ENCODE measurements at places on chromosomes 5 and 9. TPM values are rescaled to one million over a fixed set of nuclear protein-coding genes. Genes with fewer than 3 reads are reported as not detected.

- H3K36me3 ChIP-seq: peaks cover 36% of the 10 kb centered on the region
- H3K4me3 ChIP-seq: no peak overlapping the region
- H3K27ac ChIP-seq: no peak overlapping the region
- no peak for DNase-seq
- H3K4me1 ChIP-seq: no peaks in the 10 kb centered on the region
- no peaks in the 10 kb centered on the region for H3K27me3 ChIP-seq
Measured at GRCh38 chr5:112784726-112785125, 47.0 kb downstream of the APC start.

DNA sequence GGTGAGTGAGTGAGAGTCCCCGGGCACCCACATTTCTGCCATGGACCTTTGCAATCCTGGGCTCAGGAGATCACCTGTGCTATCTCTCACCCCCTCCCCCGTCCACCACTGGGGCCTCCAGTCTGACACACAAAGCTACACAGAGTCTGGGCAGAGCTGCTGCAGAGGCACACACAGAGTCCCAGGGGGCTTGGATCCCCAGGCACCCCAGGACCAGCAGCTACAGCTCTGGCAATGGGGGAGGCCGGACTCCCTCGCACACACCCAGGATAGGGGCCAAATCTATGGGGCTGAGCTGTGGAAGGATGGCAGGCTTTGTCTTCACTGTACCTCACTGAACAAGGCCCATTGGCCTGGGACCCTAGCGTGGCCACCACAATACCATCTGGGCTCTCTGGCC is 328.8 kb downstream of the MAN2A1 start:
- H3K36me3 ChIP-seq: no peaks in the 10 kb centered on the region
- no peak overlapping the region for H3K27ac ChIP-seq
- no peak overlapping the region for H3K4me3 ChIP-seq
- H3K4me1 ChIP-seq: no peaks in the 10 kb centered on the region
- DNase-seq: no peak
- no peaks in the 10 kb centered on the region for H3K27me3 ChIP-seq

DNA sequence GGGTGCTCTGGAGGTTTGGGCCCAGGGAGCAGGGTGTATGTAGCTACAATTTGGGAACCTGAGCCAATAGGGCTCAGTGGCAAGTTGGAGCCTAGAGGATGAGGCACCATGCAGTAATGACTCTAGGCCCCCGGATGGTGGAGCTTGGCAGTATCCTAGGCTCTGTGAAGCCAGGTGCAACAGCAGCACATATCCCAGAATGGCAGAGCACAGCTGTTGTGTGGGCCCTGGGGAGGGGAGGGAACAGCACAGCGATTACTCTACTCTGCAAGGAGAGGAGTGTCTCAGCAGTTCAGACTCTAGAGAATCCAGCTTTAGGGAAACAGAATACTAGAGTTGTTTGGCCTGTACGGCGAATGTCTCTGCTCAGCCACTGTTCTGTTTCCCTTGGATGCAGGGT is 56.1 kb downstream of the LRRTM2 start:
- H3K4me1 ChIP-seq: peaks cover 17% of the 10 kb centered on the region
- no peak overlapping the region for H3K4me3 ChIP-seq
- H3K27ac ChIP-seq: no peak overlapping the region
- no peaks in the 10 kb centered on the region for H3K27me3 ChIP-seq
- DNase-seq: no peak

DNA sequence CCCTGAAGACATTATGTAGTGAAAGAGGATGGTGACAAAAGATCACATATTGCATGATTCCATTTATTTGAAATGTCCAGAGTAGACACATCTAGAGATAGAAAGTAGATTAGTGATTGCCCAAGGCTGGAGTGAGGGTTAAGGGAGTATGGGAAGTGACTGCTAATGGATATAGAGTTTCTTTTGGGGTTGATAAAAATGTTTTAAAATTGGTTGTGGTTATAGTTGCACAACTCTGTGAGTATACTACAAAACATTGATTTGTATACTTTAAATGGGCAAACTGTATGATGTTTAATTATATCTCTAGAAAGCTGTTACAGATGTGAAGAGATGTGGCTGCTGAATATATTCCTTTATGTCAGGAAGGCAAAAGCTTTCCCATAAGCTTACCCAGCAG is 202.8 kb downstream of the CCDC171 start:
- H3K27me3 ChIP-seq: no peaks in the 10 kb centered on the region
- H3K36me3 ChIP-seq: no peaks in the 10 kb centered on the region
- no peak overlapping the region for H3K27ac ChIP-seq
- no peak for DNase-seq
- H3K4me3 ChIP-seq: no peak overlapping the region

- no peaks in the 10 kb centered on the region for H3K36me3 ChIP-seq
- H3K4me1 ChIP-seq: peaks cover 10% of the 10 kb centered on the region
- DNase-seq: no peak
- no peaks in the 10 kb centered on the region for H3K27me3 ChIP-seq
- no peak overlapping the region for H3K27ac ChIP-seq
Measured at GRCh38 chr5:95163079-95163478, 121.8 kb downstream of the MCTP1 start.

GRCh38 chr5:160259341-160259740 is 30.0 kb downstream of the FABP6 start:
- peaks cover 13% of the 10 kb centered on the region for H3K36me3 ChIP-seq
- H3K4me3 ChIP-seq: no peak overlapping the region
- H3K27me3 ChIP-seq: no peaks in the 10 kb centered on the region
- peaks cover 16% of the 10 kb centered on the region for H3K4me1 ChIP-seq

DNA sequence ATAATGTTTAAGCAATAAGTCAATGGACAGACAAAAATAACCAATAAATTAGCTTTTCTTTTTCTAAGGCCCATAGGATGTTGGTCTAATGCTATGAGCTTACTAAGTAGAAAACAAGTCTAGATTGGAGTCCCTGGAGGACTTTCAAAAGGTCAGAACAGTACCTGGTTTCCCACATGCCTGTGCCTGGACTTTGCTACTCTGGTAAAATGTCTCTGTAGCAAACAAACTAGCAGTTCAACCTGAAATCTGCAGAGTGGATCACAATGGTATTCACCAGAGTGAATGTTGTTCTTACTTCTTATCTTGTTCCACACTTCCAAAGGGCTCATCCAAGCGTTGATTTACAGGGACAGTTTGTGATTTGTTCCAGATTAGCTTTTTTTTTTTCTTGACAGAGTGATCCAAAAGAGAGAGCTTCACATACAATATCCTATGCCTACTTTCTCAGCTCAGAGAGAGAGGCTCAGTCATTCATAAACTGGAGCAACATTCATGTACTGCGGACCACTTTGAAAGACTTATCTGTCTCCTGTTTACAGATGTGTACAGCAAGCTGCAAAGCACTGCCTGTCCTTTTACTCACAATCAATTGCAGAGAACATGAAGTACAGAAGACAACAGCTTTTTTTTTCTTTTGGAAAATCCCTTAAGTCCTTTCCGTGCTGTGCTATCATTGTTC is 466.1 kb downstream of the SPATA31D1 start:
- no peaks in the 10 kb centered on the region for H3K4me1 ChIP-seq
- no peak overlapping the region for H3K27ac ChIP-seq
- H3K36me3 ChIP-seq: no peaks in the 10 kb centered on the region
- no peaks in the 10 kb centered on the region for H3K27me3 ChIP-seq
- H3K4me3 ChIP-seq: no peak overlapping the region

DNA sequence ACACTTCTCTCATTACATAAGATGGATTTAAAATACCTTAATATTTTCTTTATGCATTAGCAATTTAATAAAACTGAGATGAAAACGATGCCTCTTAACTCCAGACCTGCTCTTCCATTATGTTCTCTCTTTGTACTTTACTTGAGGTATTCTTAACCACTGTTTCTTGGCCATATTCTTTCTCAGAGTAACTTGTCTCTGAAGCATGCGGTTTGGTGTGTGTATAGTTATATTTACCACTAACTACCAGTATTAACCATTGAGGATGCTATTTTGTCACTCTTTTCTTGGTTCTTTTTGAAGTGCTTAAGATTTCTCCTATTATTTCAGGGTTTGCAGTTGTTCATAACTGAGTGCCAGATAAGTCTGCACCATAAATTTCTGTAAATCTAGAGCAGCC is 17.9 kb downstream of the TMEM167A start:
- H3K36me3 ChIP-seq: peaks cover 16% of the 10 kb centered on the region
- peaks cover 7% of the 10 kb centered on the region for H3K4me1 ChIP-seq

ZSWIM6 gene
- total RNA-seq: 18.1 TPM

TAF11L5 gene
- not detected for total RNA-seq

DOCK2 gene
- 108 TPM for total RNA-seq

Measured in lower lobe of right lung (tissue), 2 donors.